Effector CD8-positive, alpha-beta T cell (primary cell): ENCODE measurements at places on chromosomes 12 and 14.
A peak's percentile ranks its signal among the peaks of the same experiment; 100 is the strongest.

GRCh38 chr14:91108941-91109611 lies 4.8 kb upstream of the DGLUCY start:
- DNase-seq, result no peak

GRCh38 chr12:13864081-13864673 lies 117.2 kb downstream of the GRIN2B start:
- DNase-seq, result no peak

- DNase-seq, result peak; percentile 18
Observed at GRCh38 chr12:122874081-122874480, 21.8 kb downstream of the VPS37B start.

DNA sequence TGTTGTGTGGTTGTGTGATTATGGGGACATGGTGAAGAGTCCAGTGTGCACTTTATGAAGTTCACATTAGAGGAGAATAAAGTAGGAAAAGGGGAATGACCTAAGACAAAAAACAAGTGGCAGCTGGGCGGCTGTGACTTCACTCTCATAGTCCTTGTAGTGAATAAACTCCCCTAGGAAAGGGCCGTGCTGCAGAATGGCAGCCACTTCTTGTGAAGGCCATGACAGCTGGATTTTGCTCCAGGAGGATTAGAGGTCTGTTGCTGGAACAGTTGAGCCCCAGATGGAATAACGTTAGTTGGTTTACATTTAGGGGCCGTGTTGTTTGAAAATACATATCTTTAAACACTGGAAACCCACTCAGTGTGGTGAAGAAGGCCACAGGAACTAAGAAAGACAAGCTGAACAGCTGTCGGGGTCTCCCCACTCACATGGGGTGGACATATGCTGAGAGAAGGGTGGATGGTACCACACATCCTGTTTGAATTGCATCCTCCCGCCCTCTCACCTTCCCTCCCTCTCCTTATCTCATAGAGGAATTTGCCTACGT lies 276.9 kb downstream of the CACNA1C start:
- DNase-seq, result no peak

DNA sequence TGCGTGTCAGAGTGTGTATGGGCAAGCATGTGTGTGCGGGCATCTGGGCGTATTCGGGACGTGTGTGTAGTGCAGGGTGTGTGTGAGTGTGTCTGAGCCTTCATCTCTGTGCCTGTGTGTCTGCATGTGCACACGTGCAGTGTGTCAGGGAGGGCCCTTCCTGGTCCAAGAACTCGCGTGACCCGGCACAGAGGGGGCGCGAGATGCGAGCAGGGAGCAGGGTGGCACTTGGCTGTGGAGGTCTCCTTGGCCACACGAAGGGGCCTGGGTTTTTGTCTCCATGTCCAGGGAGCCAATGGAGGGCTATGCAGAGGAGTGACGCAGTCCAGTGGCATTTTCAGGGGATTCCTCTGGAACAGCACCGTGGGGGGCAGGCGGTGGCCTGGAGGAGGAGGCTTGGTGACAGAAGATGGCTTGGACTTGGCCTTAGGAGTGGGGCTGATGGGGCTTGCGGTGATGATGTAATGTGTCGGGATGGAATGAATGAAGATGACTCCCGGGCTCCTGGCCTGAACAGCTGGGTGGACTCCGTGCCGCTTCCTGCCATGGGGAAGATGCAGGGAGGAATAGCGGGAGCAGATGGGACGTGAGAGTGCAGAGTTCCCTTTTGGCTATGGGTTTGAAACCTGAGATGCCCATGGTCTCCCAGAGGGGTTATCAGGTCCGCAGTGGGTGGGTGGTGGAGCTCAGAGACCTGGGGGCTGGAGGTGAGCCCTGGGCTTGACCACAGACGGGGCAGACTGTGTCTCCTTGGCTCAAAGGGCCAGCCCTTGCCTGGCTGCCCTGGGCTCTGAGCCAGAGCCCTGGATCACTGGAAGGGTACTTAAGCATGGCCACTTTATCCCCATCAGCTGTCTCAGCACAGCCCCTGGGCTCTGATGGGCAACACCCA lies 208.3 kb downstream of the PHETA1 start:
- no peak for DNase-seq

GRCh38 chr12:75488553-75488952 lies 8.0 kb downstream of the GLIPR1 start:
- DNase-seq, result no peak

GRCh38 chr12:43992856-43993255 lies 157.0 kb downstream of the TMEM117 start:
- no peak for DNase-seq

DNA sequence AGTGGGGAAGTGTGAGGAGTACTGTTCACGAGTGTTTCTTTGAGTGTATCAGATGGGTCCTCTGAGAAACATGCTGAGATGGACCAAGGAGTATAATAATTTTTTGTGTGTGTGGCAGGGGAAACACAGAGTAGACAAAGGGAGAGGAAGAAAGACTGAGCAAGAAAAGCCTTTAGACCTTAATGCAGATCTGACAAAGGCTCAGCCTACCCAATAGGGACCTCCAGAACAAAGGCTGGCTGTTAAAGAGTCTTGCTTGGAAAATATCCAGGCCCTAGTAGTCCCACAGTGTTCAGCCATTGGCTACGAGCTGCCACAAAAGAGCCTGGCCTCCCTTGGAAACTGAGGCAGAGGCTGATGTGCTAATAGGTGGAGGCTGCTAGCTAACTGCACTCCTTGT lies 13.5 kb downstream of the COQ5 start:
- DNase-seq, result no peak

- DNase-seq, result no peak
Observed at GRCh38 chr12:17588968-17589367, 501.0 kb downstream of the RERGL start.

DNA sequence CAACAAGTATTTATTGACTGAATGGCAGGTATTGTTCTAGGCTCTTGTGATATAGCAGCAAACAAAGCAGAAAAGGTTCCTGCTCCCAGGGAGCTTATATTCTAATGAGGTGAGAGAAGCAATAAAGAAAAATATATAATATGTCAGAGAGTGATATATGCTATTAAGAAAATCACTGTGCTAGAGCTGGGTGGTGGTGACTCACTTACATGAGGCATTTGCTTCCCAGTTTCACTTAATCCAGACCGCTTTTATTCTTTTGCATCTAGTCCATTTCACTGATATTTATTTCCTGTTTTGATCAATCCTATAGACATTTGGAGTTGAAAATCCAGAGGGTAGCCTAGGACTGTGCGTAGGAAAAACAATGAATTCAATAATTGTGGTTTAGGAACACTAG lies 17.5 kb downstream of the TRHDE start:
- DNase-seq, result no peak

DNA sequence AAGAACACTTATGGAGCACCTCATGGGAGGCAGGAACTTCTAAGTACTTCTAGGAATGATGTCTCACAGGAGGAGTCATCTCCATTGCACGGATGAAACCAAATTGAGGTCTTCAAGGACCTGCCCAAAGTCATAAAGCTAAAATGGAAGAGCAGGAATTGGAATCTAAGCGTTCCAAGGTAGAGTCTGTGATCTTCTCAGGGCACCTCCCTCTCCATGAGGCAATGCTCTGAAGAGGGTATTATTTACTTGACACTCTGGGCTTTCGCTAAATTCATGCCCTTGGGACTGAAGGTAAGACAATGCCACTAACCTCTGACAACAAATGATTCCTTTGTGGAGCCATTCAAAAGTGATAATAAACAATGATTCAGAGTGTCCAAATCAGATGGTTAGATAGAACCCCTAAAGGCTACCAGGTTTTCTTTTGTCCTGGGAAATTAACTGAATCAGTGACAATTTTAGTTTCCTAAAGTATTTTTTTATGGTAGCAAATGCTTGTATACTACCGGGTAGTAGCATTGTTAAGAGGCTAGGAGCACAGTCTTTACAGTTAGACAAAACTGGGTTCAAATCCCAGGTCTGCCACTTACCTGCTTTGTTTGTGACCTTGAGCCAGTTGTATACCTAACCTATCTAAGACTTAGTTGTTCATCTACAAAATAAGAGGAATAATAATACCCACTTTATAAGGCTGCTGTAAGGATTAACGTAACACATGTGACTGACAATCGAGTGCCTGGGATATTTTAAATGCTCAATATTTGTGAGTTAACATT lies 12.3 kb downstream of the HMGA2 start:
- DNase-seq, result no peak

GRCh38 chr12:115335048-115335447 lies 651.1 kb upstream of the TBX3 start:
- DNase-seq, result no peak

DNA sequence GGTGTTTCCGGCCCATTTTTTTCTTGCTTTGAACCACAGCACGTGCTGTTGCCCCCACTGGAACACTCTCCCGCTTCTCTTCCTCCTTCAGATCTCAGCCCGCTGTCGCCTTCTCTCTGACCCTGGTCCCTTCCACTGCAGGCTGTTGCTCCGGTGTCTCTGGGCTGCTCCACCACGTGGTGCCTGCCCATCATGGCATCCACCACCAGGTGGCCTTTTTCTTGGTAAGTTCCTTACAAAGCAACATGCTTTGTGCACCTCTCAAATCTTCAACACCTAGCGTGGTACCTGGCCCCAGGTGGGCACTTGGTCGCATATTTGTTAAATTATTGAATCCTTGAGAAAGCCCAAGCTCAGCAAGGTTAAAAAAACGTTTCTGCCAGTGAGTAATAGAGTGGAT lies 19.1 kb downstream of the TUNAR start:
- no peak for DNase-seq

DNA sequence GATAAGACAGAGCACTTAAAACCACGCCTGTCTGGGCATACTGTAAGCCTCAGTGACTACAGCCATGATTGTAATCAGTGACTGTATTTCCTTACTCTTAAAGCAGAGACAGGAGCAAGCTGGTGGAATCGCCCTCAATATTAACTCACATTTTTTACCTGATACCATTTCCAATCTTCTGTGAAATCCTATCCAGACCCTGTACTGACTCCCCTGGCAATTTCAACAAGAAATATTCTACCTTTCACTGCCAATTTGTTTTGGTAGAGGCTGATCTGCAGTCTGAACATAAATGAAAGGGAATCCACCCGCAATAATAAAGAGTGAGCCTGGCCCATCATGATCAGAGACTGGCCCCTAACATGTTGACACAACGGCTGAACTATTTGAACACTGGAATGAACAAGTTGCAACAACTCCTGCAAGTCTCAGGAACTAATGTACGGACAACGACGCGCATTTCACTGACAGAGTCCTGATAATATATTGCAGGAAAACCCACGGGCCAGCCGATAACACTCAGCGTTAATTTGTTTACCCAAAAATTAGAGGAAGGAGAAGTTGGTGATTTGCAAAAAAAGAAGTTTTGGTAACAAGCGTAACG lies 195.5 kb upstream of the BTG1 start:
- no peak for DNase-seq

- DNase-seq, result no peak
Observed at GRCh38 chr14:73787486-73788316, 63.9 kb upstream of the PTGR2 start.

DNA sequence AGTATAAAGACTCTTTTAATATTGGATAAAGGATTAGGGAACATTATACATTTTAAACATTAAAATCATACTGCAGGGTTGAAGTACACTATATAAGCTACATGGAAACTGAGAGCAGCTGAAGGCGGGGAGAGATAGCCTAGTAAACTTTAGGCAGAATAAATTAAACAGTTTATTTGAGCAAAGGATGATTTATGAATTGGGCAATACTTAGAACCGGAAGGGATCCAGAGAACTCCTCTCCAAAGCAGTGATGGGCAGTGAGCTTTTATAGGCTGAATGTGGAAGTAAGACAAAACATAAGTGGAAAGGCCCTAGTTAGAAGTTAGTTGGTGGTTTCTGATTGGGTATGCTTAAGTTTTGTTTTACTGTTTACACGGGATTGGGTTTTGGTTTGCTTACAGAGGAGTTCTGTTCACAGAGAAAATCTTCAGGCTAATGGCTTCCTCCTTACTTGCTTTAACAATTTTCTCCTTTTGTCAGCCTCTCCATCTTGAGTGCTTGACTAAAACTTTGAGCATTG lies 18.9 kb downstream of the LEMD3 start:
- DNase-seq, result no peak
